ENCODE measurements at places on chromosomes 3 and 15.
A peak's percentile ranks its signal among the peaks of the same experiment; 100 is the strongest.

- no peak for DNase-seq
Measured at GRCh38 chr3:150761831-150762661, 923 bp downstream of the SIAH2 start.

- DNase-seq: no peak
Measured at GRCh38 chr3:40827942-40828688, 303.4 kb downstream of the ZNF621 start.

GRCh38 chr3:170689893-170690660 is 104.2 kb upstream of the SLC7A14 start:
- peak; percentile 54 for DNase-seq

GRCh38 chr3:8606701-8607231 is 37.8 kb downstream of the SSUH2 start:
- no peak for DNase-seq

- no peak for DNase-seq
Measured at GRCh38 chr3:184166671-184167070, 8.0 kb upstream of the AP2M1 start.

DNA sequence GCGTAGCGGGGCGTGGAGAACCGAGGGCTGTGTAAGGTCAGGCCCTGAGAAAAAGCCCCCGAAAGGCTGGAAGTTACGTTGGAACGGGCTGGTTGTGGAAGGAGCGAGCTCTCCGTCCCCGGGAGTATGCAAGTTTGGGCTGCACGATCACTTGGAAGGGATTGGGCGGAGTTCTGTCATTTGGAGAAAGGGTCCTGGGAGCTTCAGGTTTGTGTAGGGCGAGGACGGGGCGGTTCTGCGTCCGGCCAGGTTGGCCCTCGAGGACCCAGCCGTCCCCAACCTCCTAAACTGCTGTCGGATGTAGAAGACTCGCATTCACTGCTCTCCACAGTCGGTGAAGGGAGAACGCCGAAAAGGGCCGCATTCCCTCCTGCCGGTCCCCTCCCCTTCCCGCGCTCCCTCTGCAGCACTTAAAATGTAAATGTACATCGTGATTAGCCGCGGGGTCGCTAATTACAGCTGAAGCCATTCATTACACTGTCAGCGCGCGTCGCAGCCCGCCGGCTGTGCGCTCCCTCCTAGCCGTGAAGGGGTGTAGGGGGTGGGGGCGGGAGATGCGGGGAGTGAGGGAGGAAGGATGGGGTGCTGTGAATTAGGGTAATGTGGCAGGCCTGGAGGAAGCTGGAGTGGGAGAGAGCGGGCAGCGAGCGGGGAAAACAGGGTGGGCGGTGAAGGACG is 2.5 kb upstream of the RPP25 start:
- no peak for DNase-seq

- no peak for DNase-seq
Measured at GRCh38 chr3:50132421-50133282, 22.5 kb upstream of the SEMA3F start.

- DNase-seq: no peak
Measured at GRCh38 chr3:23085261-23085660, 117.9 kb upstream of the UBE2E2 start.

DNA sequence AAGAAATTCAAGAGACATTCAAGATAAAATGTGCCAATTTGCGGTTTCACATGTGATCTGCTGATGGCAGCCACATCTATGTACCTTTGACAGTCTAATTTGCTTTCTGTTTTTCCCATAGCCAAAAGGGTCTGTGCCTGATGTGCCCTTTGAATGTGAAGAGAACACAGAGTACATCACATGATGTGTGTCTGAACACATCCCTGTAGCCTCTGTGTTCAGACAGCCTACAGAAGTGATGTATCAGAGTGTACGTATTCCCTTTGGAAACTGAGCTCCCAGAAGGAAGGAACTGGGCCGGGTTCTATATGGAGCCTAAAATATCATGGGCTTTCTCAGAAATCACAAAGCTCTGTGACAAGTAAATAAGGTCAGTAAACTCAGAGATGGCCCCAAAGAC is 52.4 kb downstream of the BOC start:
- DNase-seq: no peak

GRCh38 chr3:48685293-48685602 is 467 bp downstream of the NCKIPSD start:
- no peak for DNase-seq

GRCh38 chr3:90010341-90010740 is 902.9 kb downstream of the EPHA3 start:
- no peak for DNase-seq

- no peak for DNase-seq
Measured at GRCh38 chr3:193996221-193996620, 139.7 kb upstream of the HES1 start.

DNA sequence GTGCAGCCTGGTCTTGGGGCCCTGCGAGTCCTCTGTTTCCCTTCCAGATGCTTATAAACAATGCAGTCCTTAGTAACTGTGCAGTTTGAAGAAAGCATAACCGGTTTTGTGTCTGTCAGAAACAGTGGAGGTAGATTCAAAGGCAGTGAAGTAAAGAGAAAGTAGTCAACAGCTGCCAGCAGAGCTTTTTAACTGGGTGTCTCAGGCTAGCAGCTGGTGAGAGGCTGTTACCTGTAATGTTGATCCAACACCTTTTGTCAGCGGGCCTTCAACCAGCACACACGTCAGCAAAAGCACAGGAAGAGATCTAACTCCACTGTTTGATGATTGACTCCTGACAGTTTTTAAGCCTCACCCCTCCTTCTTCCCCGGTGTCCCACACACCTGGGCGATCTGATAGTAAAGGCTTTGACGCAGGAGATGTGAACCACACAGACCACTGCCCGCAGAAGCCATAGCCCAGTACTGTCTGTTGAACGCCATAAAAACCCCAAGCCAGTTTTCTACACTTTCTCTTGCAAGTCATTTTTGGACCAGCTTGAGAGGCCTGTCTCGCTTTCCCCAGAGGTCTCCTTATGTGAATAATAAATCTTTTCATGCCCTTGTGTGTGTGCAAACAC is 178.0 kb downstream of the FMN1 start:
- no peak for DNase-seq

DNA sequence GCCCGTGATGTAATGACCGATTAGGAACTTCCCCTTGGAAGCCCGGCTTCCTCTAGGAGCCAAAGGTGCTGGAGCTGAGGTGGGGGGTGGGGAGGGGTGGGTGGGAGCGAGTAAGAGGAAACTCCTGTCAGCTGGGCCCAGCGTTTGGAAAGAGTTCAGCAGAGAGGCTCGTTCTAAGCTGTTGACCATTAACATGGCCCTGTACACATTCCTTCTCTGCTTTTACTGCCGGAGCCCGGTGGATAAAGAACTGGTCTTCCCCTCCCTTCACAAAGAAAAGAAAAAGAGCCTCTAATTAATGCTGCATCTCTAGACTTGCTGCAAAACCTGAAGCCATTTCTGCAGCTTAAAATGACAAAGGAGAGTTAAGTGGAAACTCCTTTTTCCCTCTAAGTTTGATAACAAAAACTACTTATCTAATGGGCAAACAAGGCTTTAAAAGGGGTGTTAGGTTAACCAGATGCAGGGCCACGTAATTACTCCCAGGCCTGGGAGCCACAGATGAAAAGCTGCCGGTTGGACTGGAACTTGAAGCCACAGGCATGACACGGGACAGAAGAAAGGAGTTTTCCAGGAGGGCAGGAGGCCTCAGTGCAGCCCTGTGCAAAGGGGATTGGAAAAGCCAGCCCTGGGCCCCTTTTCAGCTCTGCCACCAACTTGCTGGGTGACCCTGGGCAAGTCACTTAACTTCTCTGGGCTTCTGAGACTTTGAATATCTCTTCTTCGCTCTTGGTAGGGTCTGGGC is 71.3 kb downstream of the SMAD6 start:
- DNase-seq: no peak

GRCh38 chr3:89440386-89440785 is 333.0 kb downstream of the EPHA3 start:
- no peak for DNase-seq

- DNase-seq: peak; percentile 67
Measured at GRCh38 chr3:122890077-122890719, 95.3 kb downstream of the SLC49A4 start.

- DNase-seq: no peak
Measured at GRCh38 chr3:178388473-178388872, 147.8 kb upstream of the KCNMB2 start.

GRCh38 chr3:167852216-167852615 is 116.7 kb downstream of the SERPINI1 start:
- DNase-seq: no peak

GRCh38 chr3:153311541-153311940 is 149.5 kb downstream of the RAP2B start:
- no peak for DNase-seq

Data from breast epithelium (tissue), 4 donors.